Hematopoietic multipotent progenitor cell treated with erythropoietin and hydrocortisone succinate and interleukin-3 and kit ligand, for 8 days (in vitro differentiated cells): ENCODE measurements at places on chromosomes 7 and 10.

DNA sequence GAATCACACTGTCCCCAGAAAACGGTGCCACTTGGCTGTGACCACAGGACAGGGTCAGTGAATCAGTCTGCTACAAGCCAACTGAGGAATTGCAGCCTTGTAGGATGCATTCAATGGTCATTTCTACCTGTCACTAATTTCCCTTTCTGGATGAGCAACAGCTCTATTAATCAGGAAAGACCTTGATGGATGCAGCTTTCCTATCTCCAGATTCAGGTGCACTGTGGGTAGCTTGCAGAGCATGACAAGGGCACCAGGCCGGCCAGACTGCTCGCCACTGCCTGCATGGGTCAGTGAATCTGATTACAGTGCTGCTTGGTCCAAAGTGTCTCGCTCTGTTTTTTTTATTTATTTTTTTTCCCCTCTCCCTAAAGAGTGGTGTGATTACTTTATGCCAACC lies 506.8 kb upstream of the AUTS2 start:
- no peak for DNase-seq

DNA sequence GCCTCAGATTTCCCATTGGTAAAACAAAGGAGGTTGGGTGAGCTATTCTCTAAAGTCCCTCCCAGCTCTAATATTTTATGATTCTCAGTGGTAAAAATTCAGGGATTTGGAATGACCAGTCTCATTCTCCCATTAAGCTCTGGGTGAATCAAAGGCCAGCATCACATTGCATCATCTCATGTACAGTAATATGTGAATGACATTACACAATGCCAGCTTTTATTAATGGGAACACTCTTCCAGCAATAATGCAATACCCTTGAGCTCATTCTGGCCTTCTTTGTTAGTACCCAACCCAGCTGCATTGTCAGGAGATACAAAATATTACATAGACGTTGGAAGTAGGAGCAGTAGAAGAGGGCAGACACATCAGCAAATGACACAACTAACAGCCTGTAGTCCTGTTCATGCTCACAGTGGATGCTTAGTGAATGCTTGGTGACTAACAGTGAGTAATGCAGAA lies 100.0 kb upstream of the EGR2 start:
- DNase-seq: no peak

- DNase-seq: no peak
Measured at GRCh38 chr7:94297397-94297838, 97.3 kb upstream of the COL1A2 start.

- no peak for DNase-seq
Measured at GRCh38 chr7:85830982-85831381, 644.1 kb upstream of the SEMA3D start.

- DNase-seq: peak; percentile 77
Measured at GRCh38 chr10:117175901-117176534, 21.3 kb upstream of the KCNK18 start.

GRCh38 chr7:27430105-27430504 lies 187.5 kb downstream of the EVX1 start:
- DNase-seq: no peak

GRCh38 chr10:45378914-45379726 lies 5.1 kb downstream of the ALOX5 start:
- DNase-seq: no peak

- peak; percentile 66 for DNase-seq
Measured at GRCh38 chr10:110834629-110835301, 37.0 kb upstream of the PDCD4 start.

- DNase-seq: peak; percentile 86
Measured at GRCh38 chr10:102072673-102073527, 7.8 kb downstream of the HPS6 start.

- DNase-seq: no peak
Measured at GRCh38 chr10:33774857-33775256, 440.4 kb upstream of the NRP1 start.

GRCh38 chr10:93206652-93207051 lies 133.0 kb downstream of the CYP26A1 start:
- DNase-seq: no peak

GRCh38 chr7:134084488-134085144 lies 42.5 kb upstream of the LRGUK start:
- peak; percentile 9 for DNase-seq

- DNase-seq: peak; percentile 65
Measured at GRCh38 chr7:101173752-101174244, 6.3 kb downstream of the NAT16 start.

GRCh38 chr10:13920465-13920864 lies 333.7 kb downstream of the PRPF18 start:
- no peak for DNase-seq

- no peak for DNase-seq
Measured at GRCh38 chr7:67407392-67408071, 410.9 kb downstream of the TYW1 start.

- no peak for DNase-seq
Measured at GRCh38 chr10:48944171-48944570, 4.5 kb upstream of the LRRC18 start.

DNA sequence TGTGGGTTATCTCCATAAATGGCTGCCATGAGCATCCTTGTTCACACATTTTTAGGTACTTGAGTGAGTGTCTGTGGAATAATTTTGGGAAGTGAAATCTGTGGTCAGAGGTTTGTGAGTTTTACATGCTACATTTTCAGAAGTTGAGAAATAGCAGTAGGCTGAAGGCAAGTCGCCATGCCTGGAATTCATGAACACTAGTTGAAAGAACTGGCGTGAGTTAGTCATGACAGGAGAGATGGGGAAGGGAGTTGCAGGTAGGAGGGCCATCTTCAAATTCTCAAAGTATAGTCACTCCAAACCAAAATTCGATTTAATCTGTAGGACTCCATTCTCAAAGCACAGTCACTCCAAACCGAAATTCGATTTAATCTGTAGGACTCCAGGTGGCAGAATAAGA lies 89.6 kb downstream of the EGFR start:
- no peak for DNase-seq
